ENCODE measurements at places on chromosomes 11 and 22. TPM values are rescaled to one million over a fixed set of nuclear protein-coding genes. Genes with fewer than 3 reads are reported as not detected.

Gene APOA4
- total RNA-seq: 0.45 TPM

Gene TRIM77
- not detected for total RNA-seq

Gene IFITM2
- 4.5 TPM for total RNA-seq

Gene CCT8L2
- total RNA-seq: not detected

Gene SULT4A1
- total RNA-seq: 29.7 TPM

GRCh38 chr22:43636086-43636485, 176.0 kb downstream of the EFCAB6 start:
- DNase-seq: no peak

GRCh38 chr22:33299245-33299956, 241.2 kb upstream of the SYN3 start:
- DNase-seq: no peak

DNA sequence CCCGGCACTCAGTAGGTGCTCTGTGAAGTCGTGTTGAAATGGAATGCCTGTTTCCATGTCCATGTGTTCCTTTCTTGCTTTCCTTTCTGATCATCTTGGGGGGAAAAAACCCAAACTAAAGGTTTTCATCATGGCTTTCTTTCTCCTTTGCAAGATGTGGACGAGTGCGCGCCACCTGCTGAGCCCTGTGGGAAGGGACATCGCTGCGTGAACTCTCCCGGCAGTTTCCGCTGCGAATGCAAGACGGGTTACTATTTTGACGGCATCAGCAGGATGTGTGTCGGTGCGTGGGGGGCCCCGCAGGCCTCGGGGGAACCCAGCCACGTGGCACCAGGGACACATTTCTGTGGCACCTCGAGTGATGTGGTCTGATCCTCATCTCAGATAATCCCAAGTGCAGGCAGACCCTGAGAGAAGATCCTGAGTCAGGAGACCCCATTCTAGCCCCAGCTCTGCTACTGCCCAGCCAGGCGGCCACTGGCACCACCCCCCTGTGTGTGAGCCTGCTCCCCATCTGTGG, 39.4 kb downstream of the FBLN1 start:
- no peak for DNase-seq

GRCh38 chr11:106493751-106494150, 416.3 kb downstream of the AASDHPPT start:
- DNase-seq: no peak

DNA sequence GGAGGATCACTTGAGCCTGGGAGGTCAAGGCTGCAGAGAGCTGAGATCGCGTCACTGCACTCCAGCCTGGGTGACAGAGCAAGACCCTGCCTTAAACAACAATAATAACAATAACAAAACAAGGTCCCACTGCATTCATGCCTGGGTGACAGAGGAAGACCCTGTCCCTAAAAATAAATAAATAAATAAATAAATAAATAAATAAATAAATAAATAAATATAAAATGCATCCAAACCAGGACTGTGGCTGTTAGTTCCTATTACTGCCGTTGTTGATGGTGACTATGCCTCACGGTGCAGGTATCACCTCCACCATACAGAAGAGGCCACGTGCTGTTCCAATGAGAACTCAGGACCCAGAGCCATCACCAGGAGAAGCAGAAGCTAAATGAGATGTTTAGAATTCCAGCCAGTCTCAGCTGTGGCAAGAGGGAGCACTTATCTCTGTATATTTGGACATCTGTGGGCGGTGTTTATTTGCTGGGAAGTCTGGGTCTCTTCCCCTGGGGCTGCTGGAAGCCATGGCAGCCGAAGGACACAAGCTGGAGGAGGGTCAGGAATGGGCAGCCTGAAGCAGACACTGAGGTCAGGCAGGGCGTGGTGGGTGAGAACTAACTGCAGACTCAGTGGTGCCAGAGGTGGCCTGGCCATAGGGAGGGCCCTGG, 21.6 kb downstream of the C11orf86 start:
- DNase-seq: no peak

DNA sequence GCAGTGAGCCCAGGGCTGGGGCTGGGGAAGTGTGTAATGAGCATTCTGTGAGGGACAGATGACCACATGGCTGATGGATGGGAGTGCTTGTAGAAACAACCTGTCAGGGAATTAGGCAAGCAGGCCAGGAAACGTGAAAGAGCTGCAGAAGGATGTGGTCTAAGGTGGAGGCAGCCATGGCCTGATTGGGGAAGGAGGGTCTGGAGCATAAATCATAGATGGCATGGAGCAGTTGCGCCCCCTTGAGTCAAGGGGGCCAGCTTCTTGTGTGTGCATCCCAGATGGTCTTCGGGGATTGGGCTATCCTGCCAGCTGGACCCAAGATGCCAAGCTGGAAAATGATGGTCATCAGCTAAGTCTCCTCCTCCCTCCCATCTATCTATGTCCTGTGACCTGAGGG, 119.4 kb upstream of the CLPB start:
- DNase-seq: no peak

- DNase-seq: no peak
Measured at GRCh38 chr11:3058753-3059664, 1.8 kb upstream of the CARS1 start.

DNA sequence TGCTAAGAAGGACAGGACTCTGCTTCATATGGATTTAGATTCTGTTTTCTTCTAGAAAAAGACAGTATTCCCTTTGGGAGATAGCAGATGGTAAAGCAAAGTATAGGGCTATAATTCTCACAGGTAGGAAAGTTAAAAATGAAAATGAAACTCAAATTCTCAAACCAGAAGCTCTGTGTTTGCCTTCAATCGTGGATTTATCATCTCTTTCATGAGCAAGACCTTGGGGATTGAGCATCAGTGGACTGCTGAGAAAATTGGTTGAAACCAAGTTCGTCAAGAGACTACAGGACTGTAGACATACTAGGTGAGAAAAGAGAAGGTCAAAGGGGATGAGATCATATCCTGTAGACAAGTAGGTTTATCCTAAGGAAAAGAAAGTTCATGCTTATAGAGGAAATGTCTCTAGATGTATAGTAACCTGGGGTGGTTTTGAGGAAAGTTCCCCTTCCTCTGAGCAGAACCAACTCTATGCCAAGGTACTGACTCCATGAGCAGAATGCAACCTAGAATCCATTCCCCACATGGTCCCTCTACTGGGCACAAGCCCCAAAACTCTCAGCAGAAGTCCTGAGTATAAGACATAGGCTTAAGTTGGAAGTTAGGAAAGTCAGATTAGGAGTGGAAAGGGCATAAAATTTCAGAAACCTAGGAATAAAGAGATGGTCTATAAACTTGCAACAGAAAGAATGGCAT, 46.5 kb downstream of the SLC5A12 start:
- DNase-seq: no peak

DNA sequence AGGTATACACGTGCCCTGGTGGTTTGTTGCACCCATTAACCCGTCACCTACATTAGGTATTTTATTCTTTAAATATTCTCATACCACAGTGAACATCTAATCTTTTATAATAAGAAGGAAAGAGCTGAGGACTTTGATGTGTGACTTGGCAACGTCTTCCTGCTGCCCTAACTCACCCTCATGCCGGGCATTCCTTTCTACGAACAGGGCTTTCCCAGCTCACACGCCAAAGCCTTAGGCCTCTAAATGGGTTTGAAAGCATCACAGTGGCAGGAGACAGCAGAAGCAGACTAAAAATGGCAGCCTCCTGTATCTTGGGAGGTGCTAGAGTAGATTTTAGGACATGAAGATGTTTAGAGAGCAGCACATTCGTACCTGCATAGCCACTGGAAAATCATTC, 52.6 kb downstream of the CLTCL1 start:
- no peak for DNase-seq

DNA sequence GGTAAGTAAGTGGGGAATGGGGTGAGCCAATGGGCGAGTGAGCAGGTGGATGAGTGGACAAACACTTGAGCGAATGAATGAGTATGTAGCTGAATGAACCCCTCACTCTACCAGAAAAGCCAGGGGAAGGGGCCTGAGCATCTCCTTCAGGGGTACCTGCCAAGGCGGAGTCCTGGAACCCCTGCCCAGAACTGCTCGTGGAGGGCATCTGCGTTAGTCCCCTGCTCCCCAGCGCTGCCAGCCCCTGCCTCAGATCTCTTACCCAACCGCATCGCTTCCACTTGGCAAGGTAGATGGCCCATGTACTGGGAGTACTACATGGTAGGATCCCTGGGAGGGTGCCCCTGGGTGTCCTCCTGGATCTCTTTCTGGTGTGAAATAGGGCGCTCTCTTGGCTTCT, 7.4 kb upstream of the ANO1 start:
- DNase-seq: no peak

GRCh38 chr11:57786436-57786835, 24.8 kb downstream of the CTNND1 start:
- DNase-seq: no peak

GRCh38 chr22:29310863-29311339, 4.5 kb downstream of the GAS2L1 start:
- DNase-seq: no peak

DNA sequence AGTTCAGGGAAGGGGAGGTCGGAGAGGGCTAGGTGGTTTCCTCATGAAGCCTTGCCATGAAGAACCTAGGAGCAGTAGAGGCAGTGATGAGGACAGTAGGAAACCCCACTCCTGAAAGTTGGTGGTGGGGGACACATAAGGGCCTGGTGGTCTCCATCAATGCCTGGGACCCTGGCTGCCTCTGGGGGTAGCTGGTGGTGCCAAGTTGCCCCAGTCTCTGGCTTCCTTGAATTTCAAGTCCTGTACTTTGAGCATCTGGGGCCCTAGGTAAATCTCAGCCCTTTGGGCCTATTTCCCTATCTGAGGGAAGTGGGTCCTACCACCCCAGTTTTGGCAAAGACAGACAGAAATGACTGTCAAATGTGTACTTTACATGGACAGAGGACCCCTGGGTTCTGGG, 28.1 kb downstream of the AMPD3 start:
- DNase-seq: no peak

- no peak for DNase-seq
Measured at GRCh38 chr11:125069796-125070195, 6.7 kb downstream of the SLC37A2 start.

- no peak for DNase-seq
Measured at GRCh38 chr11:2480874-2481220, 36.0 kb downstream of the KCNQ1 start.

DNA sequence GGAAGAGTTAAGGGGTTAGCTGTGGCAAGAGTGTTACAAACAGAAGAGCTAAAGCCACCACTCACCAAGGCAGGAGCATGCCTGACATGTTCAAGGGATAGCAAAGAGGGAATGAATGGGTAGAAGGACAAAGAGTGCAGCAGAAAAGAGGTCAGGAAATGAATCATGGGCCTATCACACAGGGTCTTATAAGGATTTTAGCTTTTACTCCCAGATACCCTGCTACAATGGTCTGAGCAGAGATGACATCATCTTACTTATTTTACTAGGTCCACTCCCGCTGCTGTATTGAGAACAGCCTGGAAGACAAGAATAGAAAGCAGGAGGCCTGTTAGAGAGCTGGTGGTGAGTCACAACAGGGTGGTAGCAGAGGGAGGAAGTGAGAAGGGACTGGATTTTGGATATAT, 9.8 kb downstream of the TRAF6 start:
- DNase-seq: no peak

DNA sequence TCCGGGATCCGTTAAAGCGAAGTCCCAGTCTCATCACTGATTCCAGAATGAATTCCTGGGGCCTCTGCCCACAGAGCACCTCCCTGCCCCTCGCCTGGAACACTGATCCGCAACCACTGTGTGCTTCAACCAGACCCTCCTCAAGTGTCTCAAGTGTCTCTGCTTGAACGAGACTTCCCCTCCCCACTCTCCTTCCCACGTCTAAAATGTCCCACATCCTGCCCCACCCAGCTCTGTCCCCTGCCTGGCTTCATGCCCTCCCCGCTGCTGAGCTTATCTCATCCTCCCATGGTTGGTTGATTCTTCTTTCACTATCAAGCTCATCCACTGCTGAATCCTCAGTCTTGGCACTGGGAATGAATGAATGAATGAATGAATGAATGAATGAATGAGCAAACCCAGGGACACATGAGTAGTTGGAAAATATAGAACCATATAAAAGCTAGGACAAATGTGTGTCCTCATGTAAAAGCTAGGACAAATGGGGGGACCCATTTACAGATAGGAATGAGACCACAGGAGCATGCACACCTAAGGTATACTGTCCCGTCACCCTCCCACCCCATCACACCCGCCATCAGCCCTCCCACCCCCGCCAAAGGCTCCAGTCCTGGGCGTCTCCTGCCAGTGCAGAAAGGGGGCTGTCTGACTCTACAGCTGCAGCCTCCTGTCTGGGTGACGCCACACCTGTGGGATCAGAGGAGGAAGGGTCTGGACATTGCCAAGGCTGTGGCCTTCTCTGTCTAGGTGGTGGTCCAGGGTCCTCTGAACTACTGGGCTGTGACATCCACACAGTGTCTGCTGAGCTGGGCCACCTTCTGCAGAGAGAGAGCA, 71.4 kb upstream of the LINC01488 start:
- DNase-seq: no peak

DNA sequence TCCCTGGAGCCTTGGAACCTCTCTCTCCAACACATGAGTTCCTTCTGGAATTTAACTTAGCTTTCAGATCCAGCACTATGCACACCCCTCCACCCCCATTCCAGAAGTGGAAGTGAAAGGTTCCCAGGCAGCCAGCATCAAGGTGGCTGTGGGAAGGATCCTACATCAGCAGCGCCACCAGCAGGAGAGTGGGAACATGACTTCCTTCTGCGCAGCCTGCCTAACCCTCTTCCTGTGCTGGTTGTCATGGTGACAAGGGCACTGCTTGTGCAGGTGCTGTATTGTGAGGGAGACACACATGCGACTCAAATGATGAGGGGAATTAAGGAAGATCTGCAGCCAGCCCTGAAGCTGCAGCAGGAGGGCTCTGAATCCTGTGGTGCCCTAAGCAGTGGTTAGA, 904.5 kb upstream of the API5 start:
- DNase-seq: no peak

DNA sequence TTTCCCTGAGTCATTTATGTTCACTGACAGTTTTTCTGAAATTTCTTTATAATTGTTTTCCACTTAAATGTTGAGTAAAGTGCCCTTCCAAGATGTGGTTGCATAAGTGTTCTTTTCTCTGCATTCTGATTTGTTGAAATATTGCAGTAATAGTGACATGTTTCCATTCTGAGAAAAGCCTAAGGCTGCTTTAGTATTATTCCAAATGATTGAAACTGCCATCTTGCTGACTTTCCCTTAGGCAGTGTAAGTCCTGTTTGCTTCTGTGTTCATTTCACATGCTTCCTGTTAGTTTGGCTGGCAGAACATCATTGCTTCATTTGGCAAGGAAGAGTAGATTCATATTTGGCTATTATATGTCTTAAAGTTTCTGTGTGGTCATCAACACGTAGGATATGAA, 146.5 kb downstream of the ELP4 start:
- no peak for DNase-seq

GRCh38 chr11:126624506-126624905, 269.0 kb downstream of the ST3GAL4 start:
- no peak for DNase-seq

DNA sequence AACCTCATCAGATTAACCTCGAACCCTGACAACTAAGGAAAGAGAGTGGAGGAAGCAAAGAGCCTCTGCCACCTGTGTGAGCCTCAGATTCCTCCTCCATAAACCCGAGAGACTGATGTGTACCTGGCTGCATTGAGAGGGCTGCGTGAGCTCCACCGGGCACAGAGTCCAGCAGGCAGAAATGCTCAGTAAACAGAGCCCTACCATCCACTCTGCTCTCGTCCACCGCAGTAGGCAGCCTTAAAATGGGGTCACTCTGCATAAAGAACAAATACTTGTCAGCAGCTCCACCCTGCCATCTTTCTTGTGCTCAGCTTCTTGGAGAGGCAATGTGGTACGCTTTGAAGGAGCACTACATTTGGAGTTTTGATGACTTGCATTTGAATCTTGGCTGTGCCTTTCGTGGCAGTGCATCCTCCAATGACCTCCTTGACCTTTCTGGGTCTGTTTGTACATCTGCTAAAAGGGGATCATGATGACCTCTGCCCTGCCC, 43.0 kb upstream of the CD5 start:
- DNase-seq: no peak

Data from cerebellum (tissue), 4 donors.